ENCODE measurements at places on chromosomes 2 and 18. TPM values are rescaled to one million over a fixed set of nuclear protein-coding genes. Genes with fewer than 3 reads are reported as not detected.

Gene REG3G
- not detected for total RNA-seq

Gene QPCT
- total RNA-seq: 1.7 TPM

Gene C2orf78
- not detected for total RNA-seq

Gene MOGAT1
- 0.38 TPM for total RNA-seq

GRCh38 chr18:11885278-11885947 is 22.7 kb downstream of the MPPE1 start:
- DNase-seq: no peak

DNA sequence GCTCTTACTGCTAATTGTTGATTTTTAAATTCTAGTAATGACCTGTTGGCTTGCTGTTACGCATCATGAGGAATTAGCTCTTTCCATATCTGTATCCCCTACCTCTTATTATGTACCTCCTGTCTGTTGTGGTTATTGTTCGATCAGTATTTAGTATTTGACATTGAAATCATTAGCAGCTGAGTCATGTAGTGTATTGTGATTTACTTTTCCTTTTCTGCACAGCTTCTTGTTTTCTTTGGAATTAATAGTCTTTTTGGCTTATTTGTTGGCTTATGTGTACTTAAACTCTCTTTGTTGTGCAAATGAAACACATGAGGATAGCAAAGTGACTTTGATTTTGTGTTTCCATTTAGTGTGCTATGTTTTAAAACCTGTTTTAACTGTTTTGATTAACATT is 4.3 kb downstream of the EPB41L5 start:
- no peak for DNase-seq

- no peak for DNase-seq
Measured at GRCh38 chr2:193463011-193463410, 1268.3 kb upstream of the TMEFF2 start.
